ENCODE measurements at places on chromosomes 2 and 18.

GRCh38 chr2:178109813-178110212 is 2.4 kb upstream of the RBM45 start:
- H3K4me3 ChIP-seq: no peak overlapping the region
- no peak for DNase-seq
- no peaks in the 10 kb centered on the region for H3K27me3 ChIP-seq
- no peak overlapping the region for H3K27ac ChIP-seq

DNA sequence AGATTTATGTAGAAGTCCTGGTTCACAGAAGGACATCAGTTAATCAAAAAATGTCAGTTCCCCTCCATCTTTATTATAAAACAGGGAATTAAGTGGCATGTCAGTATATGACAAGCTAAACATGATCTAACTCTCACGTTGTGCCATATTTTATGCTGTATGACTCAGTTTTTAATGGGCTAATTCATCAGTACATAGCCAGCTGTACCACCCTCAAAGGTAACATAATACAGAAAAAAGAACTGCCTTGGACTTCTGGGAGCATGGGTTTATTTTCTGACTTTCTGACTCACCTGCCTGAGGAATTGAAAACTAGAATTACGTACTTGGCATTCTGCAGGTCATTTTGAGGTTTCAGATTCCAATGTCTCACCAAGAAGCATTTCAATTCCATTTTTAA is 135.7 kb downstream of the CMPK2 start:
- DNase-seq: no peak
- no peaks in the 10 kb centered on the region for H3K27me3 ChIP-seq
- no peak overlapping the region for H3K27ac ChIP-seq

DNA sequence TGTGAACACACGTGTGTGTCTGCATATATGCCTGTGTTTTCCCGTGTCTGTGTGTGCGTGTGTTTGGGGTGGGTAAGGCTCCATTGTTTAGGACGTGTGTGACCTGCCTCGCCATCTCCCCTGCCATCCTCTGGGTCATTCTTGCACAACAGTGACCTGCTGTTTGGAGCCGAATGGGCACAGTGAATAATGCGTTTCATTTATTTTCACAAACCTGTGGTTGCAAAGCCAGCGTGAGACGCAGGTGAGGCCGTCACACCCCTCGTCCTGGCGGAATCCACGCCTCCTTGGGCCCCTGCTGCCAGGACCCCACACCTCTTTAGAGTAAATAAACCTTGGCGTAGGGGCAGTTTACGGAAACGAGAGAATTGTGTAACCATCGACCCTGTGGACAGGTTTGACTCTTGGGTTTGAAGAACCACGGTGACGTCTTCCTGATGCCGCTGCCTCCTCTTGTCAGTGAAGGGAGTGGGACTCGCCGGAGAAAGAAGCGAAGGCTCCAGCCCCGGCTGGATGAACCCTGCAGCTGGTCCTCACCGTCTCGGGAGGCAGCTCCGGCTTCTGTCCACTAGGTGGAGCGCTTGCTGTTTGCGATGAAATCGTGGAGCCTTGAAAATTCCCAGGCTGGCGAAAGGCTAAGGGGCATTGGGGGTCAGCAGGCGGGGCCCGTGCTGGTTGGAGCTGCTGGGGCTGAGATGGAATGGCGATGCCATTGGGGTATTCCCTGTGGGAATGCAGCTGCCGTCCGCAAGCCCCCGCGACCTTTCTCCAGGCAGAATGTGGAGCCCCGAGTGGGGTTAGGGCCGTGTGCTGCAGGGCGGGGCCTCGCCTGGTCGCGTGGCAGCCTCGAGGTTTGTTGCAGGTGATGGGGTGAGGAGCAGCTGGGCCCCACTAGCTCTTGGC is 81.1 kb downstream of the RTP5 start:
- no peak for DNase-seq
- no peak overlapping the region for H3K27ac ChIP-seq
- no peaks in the 10 kb centered on the region for H3K4me1 ChIP-seq
- no peak overlapping the region for H3K4me3 ChIP-seq
- H3K27me3 ChIP-seq: peaks cover 24% of the 10 kb centered on the region

DNA sequence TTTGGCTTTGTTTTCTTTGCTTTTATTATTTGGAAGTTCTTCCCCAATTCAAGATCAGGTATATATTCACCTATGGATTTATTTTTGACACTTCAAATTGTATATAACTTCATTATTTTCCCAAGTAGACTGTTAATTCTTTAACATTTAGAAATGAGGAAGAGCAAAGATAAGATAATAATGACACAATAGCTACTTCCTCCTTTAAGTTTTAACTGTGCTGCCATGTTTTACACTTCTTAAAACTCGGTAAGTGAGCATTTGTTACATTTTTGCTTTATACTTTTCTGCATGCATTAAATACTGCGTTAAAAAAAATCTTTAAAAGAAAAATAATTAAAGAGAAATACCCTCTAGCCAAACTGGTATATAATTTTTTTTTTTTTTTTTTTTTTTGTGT is 32.5 kb downstream of the SLC66A3 start:
- no peak overlapping the region for H3K4me3 ChIP-seq
- H3K27ac ChIP-seq: no peak overlapping the region
- no peak for DNase-seq
- no peaks in the 10 kb centered on the region for H3K27me3 ChIP-seq
- peaks cover 4% of the 10 kb centered on the region for H3K4me1 ChIP-seq

- no peaks in the 10 kb centered on the region for H3K27me3 ChIP-seq
- H3K4me3 ChIP-seq: no peak overlapping the region
- no peaks in the 10 kb centered on the region for H3K36me3 ChIP-seq
- no peak overlapping the region for H3K27ac ChIP-seq
- peaks cover 25% of the 10 kb centered on the region for H3K4me1 ChIP-seq
Measured at GRCh38 chr18:24989760-24990593, 362.0 kb downstream of the ZNF521 start.

GRCh38 chr18:13700153-13700552 is 26.2 kb downstream of the FAM210A start:
- no peak overlapping the region for H3K27ac ChIP-seq
- no peaks in the 10 kb centered on the region for H3K4me1 ChIP-seq
- H3K36me3 ChIP-seq: no peaks in the 10 kb centered on the region
- no peak overlapping the region for H3K4me3 ChIP-seq

GRCh38 chr2:54353216-54353615 is 97.2 kb upstream of the TSPYL6 start:
- H3K36me3 ChIP-seq: no peaks in the 10 kb centered on the region
- no peaks in the 10 kb centered on the region for H3K27me3 ChIP-seq
- no peak for DNase-seq
- no peak overlapping the region for H3K4me3 ChIP-seq
- H3K4me1 ChIP-seq: no peaks in the 10 kb centered on the region

DNA sequence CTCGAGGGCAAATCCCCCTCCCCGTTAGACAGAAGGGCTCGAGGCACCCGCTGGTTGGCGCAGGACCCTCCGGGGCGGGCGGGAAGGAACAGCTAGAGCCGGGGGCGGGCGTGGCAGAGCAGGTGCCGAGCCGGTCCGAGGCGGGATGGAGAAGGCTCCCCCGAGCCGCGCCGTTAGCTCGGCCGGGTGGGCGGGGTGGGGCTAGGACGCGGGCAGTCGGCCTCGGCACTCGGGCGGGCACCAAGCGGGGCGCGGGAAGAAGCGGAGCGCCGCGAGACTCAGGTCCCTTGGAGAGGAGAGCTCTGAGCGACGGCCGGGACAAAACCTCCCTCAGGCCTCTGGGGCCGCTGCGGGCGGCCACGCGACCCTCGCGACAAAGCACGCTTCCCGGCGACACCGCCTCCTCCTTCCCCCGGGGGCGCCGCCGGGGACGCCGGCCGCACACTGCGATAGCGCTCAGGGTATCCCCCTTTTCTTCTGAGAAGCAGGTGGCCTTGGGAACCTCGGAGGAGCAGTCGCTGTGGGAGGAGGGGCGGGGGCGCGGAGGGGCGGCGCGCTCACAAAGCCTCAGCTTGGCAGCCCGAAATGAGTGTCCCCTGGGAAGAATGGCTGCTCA is 721 bp downstream of the FHOD3 start:
- no peak for DNase-seq
- H3K36me3 ChIP-seq: no peaks in the 10 kb centered on the region
- peak overlapping the region; percentile 56 for H3K4me3 ChIP-seq

- no peak for DNase-seq
- H3K36me3 ChIP-seq: no peaks in the 10 kb centered on the region
- no peak overlapping the region for H3K27ac ChIP-seq
- no peaks in the 10 kb centered on the region for H3K27me3 ChIP-seq
- no peaks in the 10 kb centered on the region for H3K4me1 ChIP-seq
Measured at GRCh38 chr2:219775506-219775905, 148.1 kb downstream of the SLC4A3 start.

DNA sequence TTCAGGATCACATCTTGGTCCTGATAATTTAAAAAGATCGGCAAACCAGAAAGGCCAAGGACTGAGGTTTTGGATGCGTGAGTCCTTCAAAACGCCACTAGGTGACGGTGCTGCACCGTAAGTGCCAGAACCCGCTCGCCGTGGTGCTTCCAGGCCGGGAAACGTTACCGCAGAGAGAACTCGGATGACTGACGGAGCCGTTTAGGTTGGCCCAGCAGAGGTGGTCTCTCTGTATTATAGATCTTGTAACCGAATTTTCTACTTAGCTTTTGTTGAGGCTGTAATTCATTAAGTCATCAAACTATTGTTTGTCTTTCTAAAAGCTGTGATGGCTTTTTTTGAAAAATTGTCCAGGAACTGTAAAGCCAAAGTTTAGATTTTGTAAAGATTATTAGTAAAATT is 39.8 kb upstream of the ADCYAP1 start:
- H3K4me3 ChIP-seq: no peak overlapping the region
- H3K4me1 ChIP-seq: no peaks in the 10 kb centered on the region
- no peaks in the 10 kb centered on the region for H3K36me3 ChIP-seq
- no peak for DNase-seq
- H3K27me3 ChIP-seq: no peaks in the 10 kb centered on the region

DNA sequence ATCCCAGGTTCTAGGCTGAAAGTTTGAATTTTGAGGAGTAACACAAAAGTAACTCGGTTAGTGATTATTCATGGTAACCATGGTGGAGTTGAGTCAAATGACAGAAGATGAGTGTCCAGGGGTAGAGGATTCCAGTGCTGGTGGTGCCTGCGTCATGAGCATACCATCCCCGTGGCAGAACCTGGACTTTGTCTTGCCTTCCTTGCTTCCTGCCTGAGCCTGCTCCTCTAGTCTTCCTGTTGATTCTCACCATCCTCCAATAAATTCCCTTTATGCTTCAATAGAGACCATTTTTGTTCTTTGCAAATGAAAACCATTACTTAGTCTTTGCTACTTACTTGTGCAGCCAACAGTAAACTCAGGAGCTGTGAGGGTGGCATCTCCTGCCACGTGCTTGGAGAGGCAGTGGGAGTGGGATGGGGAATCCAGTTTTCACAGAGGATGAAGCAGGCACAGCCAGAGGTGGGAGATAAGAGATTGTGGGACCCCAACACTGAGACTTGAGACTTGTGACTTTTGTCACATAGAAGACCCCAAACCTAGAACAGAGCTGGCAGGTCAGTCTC is 4.1 kb upstream of the YES1 start:
- H3K36me3 ChIP-seq: no peaks in the 10 kb centered on the region
- no peak overlapping the region for H3K27ac ChIP-seq
- no peaks in the 10 kb centered on the region for H3K27me3 ChIP-seq
- H3K4me3 ChIP-seq: no peak overlapping the region
- peaks cover 12% of the 10 kb centered on the region for H3K4me1 ChIP-seq
- no peak for DNase-seq

DNA sequence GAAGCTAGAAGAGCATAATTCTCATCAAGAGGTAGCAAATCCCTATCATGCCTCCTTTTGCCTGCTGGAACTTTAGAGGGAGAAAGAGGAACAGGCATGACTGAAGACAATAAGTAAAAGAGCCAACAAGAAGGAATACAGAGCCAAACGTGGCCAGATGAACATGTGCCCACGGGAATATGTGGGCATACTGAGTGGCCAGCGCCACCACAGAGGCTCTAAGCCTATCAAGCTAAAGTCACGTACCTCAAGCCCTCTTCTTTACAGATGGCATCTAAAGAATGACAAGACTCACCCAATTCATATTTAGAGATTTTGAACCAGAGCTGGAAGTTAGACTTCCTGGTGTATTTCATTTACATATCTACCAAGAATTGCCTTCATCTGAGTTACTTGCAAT is 59.9 kb upstream of the ITGA4 start:
- no peaks in the 10 kb centered on the region for H3K36me3 ChIP-seq
- H3K27me3 ChIP-seq: no peaks in the 10 kb centered on the region
- DNase-seq: no peak

GRCh38 chr2:85288244-85288725 is 39.5 kb downstream of the TGOLN2 start:
- no peaks in the 10 kb centered on the region for H3K27me3 ChIP-seq
- peak overlapping the region; percentile 74 for H3K27ac ChIP-seq
- DNase-seq: no peak
- H3K36me3 ChIP-seq: no peaks in the 10 kb centered on the region
- no peak overlapping the region for H3K4me3 ChIP-seq

DNA sequence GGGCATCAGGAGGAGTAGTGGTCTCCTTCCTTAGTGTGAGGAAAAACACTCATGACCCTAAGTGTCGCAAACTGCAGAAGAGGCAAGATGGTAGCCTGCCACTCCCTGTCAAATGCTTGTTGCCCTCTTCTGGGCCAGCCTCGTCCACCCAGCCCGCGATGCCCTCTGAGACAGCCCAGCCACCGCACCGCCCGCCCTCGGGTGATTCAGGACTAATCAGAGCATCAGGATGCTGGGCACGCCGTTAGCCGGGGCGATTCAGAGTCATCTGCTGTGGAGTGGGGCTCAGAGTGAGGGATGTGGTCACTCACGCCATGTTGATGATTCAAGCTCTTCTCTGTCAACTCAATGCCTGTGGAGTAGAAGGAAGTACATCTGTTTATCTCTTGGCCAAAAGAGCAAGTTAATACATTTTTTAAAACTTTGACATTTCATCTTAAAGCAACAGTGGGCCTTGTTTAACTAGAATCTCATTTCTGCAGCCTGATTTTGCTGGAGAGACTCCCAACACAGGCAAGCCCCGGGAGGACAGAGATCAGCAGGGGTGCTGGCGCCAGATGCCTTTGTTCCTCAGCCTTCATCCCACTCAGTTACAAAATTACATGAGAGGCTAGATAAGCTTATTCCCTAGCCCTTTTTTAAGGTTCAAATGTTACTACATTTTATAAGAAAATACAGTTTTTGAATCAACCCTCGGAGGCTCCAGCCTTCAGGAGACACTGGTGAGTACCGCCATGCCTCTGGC is 79.0 kb downstream of the TMEM18 start:
- peaks cover 85% of the 10 kb centered on the region for H3K27me3 ChIP-seq
- no peak for DNase-seq
- H3K36me3 ChIP-seq: no peaks in the 10 kb centered on the region
- no peaks in the 10 kb centered on the region for H3K4me1 ChIP-seq
- H3K27ac ChIP-seq: no peak overlapping the region

DNA sequence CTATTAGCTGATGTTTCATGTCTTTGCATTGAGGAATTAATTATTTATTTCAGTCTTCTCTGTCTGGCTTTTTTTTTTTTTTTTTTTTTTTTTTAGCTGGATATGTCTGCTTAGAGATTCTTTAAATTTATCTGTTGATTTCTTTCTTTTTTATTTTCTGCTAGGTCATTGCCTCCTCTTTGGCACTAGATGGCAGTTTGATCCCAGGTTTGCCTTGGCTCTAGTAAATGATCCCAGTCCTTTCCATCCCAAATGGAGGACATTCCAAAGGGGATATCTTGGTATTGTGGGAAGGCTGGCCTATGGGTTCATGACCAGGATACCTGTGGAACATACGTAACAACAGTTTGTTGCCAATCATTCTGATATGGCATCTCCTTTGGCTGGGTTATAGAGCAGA is 339.5 kb upstream of the GCFC2 start:
- no peak for DNase-seq
- no peak overlapping the region for H3K4me3 ChIP-seq
- no peaks in the 10 kb centered on the region for H3K4me1 ChIP-seq
- no peaks in the 10 kb centered on the region for H3K36me3 ChIP-seq
- H3K27me3 ChIP-seq: no peaks in the 10 kb centered on the region

All from esophagus squamous epithelium (tissue), 5 donors.